ENCODE measurements at places on chromosomes 11 and 22.

DNA sequence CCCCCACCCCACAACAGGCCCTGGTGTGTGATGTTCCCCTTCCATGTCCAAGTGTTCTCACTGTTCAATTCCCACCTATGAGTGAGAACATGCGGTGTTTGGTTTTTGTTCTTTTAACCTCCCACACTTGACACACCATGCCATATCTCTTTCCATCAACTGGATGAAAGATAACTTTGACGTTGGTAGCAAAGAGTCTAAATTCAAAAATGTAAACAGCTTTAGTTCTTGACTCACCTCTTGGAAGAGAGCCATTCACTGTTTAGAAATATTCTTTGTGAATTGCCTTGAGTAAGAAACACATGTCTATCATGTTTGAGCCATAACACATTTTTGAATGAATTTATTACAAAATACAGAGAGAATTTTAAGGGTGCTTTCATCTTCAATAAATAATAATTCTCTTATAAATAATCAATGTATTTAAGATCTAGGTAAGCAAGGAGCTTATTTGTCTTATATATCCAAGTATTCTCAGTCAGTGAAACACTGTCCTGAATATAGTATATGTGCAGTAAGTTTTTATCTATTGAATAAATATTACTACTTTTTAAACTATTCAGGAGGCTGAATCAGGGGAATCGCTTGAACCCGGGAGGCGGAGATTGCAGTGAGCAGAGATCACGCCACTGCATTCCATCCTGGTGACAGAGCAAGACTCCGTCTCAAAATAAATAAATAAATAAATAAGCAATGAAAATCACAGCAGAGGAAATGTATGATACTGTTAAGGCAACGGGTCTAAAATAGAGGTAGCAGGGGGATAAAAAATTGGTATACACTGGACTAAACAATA lies 6.7 kb downstream of the CARD18 start:
- peak; percentile 70 for DNase-seq

- DNase-seq, result no peak
Measured at GRCh38 chr22:48740731-48741405, 1086.8 kb downstream of the BRD1 start.

DNA sequence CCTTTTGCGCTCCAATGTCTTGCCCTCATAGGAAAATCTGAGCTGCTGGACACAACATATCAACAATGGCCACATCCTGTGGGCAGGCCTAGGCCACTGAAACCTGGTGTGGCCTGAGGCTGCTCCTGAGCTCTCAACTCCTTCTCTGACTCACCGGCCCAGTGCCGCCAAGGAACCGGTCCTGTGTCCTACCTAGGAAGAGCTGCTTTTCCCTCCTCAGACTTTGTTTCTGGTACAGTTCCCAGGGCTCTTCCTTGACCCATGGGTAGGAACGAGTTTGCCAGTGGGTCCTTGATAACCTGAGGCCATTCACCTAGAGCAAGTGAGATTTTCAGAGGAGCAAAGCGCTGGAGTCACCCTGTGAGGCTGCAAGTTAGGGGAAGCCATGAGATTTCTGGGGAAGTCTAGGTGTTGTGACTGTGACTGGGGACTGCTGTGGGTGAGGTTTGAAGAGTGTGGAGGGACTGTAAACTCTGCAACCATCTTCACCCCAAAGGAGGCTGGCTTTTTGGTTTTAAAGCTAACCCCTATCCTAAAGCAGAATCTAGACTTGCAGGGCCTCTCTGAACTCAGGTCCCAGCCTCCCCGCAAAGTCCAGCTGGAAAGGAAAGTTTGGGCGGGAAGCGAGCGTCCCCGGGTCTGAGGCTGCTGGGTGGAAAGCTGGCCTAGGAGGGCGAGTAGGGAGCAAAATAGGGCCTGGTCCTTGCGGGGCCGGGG lies 12.0 kb upstream of the PAX6 start:
- DNase-seq, result no peak

- DNase-seq, result no peak
Measured at GRCh38 chr11:20931029-20931428, 261.6 kb downstream of the NELL1 start.

GRCh38 chr11:86761978-86762377 lies 38.4 kb upstream of the PRSS23 start:
- peak; percentile 63 for DNase-seq

DNA sequence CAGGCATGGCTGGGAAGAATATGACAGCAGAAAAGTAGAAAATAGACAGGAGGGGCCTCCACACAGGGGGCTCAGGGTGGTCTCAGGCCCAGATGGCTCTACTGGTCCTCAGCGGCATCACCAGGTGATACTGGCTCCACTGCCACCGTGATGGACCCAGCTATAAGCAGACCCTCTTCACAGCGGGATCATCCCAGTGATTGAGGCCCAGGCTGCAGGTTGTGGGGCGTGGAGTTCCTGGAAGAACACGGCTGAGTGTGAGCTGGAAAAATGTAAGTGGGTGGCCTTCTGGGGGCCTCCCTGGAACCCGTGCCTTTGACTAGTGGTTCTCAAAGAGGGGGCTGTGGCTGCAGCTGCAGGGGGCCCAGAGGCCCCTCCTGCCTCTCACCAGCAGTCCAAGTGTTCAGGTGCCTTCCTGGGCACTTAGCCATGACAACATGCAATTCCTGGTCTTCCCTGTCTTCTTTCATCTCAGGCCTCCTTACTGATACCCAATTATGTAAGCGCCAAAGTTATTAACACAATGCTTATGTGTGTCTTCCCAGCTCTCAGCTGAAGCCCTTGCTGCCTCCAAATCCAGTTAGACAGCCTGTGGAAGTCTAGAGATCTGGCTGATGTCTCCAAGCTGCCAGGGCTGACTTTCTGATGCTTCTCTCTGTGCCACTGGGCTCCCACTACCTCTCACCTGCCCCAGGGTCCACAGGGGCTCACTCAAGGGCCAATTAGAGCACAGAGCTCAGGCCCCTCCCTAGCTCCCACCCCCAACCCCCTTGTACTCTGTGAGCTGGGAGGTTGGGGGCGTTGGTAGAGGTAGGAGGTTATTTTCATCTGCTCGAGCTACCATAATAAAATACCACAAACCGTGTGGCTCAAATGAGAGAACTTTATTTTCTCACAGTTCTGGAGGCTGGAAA lies 110.1 kb upstream of the LMO1 start:
- no peak for DNase-seq
